GM12878 (cell line): ENCODE measurements at places on chromosomes 5 and 9. TPM values are rescaled to one million over a fixed set of nuclear protein-coding genes. Genes with fewer than 3 reads are reported as not detected.
A peak's percentile ranks its signal among the peaks of the same experiment; 100 is the strongest.

PCDHB12 gene
- not detected in 2 replicates for total RNA-seq

GRCh38 chr9:90939351-90939750, 137.7 kb downstream of the SYK start:
- DNase-seq = no peak

DNA sequence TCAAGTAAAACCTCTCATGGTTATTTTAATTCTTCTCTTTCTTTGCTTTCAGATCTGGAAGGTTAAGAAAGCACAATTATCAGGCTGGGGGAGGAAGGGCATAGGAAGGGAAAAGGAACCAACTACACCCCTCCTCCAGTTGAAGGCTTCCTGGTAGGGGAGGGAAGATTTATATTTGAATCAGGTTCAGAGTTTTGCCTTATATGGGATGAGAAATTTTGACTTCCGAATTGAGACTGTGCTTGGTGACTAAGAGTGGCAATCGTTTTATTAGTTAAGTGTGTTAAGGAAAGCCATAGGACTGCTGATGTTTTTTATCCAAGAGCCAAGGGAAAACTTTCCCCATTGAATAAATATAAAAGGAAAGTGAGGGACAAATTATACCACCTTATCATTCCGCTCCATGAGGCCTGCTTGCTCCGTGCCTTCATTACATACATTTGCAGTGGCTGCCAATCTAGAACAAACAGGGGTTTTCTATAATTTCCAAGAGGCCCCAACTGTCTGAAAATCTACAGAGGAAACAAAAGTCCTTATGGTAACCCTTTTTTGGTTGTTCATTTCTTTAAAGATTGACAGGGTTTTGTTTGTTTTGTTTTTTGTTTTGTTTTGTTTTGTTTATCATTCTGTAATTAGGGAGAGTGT, 115.7 kb upstream of the EPB41L4A start:
- DNase-seq = no peak

DNA sequence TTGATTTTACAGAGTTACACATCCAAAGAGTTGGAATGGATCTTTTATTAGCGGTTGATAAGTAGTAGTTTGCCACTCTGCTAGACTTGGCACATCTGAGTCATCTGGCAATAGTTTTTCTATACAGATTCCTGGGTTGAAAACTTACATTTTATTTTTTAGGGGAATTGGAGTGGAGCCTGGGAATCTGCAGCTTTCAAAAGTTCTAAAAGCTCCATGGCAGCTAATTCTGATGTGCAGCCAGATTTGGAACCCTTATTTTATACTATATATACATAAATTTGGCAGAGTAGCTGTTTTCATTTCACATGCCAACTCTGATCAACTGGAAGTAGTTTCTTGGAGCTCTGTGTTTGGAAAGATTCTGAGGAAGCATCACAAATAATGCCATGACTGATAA, 715.5 kb downstream of the TLR4 start:
- DNase-seq = no peak

GRCh38 chr9:129440435-129441186, 180.3 kb downstream of the C9orf50 start:
- no peak for DNase-seq

GRCh38 chr5:150758203-150758530, 650 bp downstream of the DCTN4 start:
- DNase-seq = no peak

DNA sequence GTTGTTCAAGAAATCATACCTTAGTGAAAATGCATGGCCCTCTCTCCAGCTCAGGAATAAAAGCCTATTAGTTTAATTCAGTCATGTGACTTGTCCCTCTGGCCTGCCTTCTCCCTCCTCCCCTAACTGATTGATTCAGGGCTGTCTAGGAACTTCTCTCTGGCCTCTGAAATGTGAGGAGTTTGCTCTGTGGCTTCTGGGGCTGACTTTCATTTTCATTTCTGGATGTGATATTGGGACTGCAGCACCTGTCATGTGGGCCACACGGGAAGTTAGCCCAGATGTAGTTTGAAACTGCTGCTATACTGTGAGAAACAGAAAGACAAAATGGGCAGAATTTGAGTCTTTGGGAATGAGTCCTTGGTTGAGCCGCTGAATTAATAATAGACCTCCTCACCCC, 44.8 kb downstream of the PARP8 start:
- DNase-seq = peak; percentile 87

DNA sequence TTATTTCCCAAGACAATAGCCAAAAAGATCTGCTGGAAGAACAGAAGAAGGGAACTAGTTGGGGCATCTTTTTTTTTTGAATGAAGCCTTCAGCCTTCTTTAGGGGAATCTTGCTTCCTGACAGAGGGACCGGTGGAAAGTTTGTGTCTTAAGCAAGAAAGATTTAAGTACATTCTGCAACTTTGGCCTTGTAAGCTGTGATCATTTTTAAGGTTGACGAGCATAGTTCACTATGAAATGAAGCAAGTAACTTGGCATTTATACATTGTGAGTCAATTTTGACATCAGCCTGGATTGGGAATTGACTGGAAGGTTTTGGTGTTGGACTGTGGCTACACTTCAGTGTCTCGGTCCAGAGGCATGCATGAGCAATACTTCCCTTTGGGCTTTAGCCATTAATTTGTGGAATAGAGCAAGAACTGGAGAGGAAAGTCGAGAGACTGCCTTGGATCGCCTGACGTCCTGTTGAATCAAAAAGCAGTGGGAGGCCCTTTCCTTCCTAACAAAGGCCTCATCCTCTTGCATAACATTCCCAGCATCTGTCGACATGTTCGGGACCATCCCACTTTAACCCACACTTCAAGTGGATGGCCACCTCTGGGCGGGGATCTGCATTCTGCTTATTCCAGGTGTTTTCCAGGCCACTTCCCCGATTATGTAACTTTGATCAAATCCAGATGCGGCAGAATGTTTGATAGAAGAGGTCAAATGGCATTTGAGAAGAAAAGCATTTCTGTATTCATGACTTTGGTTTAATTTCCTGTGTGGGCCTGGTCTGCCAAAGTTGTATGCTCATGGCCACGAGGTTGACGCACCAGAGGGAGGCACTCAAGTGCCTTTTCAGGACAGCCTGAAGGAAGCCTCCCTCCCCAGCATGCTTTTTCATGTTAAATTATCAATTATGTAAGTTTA, 12.5 kb downstream of the ABL1 start:
- no peak for DNase-seq

DNA sequence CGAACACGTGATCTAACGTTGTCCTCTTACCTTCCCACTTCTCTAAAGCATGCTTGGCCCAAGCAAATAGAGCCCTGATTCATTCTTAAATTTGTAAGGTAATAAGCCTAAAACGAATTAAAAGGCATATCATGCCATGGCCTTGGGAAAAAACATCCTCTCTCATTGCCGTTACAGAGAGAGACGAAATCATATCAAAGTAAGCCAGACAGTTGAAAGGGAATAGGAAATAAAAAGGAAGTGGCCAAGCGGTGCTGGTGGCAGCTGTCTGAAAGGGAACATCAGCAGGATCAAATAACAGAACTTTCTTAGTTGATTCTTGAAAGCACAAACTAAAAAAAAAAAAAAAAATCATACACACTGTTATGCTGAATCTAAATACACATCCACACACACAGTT, 49.1 kb upstream of the CDH6 start:
- DNase-seq = no peak

DNA sequence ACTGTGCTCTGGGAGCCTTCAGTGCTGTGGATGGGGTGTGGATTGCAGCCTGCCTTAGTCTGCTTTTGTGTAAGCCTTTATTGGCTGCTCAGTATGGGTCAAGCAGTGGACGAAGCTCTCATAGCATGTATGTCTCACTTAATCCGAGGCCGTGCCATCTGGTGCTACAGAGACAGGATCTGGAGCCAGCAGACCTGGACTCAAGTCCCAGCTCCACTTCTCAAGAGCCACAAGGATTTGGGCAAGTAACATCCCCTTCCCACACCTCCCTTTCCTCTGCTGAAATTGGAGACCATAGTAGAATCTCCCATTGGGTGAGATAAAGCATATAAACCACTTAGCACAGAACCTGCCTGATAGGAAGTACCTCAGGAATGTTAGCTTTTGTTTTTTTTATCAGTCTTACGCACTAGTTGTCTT, 23.4 kb upstream of the LECT2 start:
- no peak for DNase-seq
